HS-27A (cell line): ENCODE measurements at places on chromosomes 2 and 18.

DNA sequence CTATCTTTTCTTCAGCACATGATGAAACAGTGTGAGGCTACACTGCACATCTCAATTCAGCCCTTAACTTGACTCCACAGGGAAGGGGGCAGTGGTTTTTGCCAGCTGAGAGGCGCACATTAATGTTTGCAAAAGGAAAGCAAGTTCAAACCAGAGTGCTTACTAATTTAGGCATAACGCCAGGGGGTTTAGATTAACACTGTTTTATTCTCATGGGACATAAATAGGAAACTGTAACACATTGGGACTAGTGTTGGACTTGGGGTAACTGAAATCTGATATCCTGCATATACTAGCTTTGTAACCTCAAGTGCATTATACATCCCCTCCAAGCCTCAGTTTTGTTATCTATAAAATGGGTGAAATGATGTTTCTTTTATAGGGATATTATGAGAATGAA lies 821.2 kb upstream of the ID2 start:
- DNase-seq = no peak

- no peak for DNase-seq
These were observed 3.2 kb downstream of the UBE2E3 start for GRCh38 chr2:180983468-180984242.

GRCh38 chr2:26952374-26952773 lies 18.1 kb upstream of the MAPRE3 start:
- DNase-seq = no peak

DNA sequence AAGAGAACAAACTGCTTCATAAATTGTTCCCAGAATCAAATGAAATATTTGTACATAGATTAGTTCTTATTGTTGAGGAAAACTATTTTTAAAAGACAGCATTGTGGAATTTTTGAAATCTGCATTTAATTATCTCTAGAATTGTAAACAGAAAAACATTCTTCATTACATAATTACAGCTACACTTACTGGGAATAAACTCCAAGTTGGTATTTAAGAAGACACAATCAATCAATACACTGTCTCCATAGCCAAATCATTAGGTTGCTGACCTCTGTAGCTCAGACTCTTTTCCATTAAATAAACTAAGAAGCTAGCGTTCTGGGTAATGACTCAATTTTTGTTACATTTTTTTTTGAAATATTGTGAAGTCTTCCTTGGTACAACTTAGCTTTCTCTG lies 70.2 kb upstream of the PIEZO2 start:
- no peak for DNase-seq

GRCh38 chr2:239846789-239847676 lies 178.1 kb downstream of the NDUFA10 start:
- no peak for DNase-seq

DNA sequence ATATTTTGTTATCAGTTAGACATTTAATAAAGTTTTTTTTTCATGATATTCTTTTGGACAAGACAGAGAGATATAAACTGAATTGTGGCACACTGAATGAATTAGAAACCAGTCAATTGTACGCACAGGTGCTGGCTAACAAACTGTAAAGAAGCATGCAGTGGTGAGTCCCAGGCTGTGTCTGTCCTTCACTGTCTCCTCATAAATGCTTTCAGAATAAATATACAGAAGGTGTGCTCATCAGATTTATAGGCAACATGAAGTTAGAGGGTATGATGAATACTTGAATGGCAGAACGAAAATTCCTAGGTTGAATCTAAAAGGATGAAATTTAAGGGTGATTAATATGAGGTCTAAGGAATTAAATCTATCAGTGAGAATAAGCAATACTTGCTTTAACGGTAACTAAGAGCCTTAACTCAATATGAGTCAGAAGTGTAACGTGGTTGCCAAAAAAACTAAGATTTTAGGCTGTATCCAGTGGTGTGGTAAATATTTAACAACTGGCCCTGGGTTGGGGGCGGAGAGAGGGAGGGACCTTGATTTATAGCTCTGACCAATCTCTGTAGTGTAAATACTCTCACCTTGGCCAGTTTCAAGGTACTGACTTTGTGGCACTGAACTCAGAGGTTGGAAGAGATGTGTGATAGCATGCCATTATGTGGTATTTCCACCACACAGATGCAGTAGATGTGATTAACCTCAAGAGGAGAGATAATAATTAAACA lies 41.9 kb upstream of the AAK1 start:
- no peak for DNase-seq

DNA sequence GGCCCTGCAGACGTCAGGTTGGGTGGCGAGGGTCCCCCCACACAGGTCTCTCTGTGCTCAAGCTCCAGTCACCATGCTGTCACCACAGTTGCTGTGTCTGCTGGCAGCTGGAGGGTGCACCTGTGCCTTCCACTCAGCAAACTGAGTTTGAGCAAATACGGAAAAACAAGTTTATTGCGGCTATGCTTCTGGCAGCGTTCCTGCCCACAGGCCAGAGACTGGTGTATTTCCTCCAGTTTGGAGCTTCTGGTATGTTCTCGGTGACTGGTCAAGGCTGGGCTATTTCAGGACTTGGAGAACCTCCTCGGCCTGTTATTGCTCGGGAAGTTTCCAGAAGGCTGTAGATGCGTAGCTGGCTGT lies 132.6 kb downstream of the SEPTIN10 start:
- no peak for DNase-seq

DNA sequence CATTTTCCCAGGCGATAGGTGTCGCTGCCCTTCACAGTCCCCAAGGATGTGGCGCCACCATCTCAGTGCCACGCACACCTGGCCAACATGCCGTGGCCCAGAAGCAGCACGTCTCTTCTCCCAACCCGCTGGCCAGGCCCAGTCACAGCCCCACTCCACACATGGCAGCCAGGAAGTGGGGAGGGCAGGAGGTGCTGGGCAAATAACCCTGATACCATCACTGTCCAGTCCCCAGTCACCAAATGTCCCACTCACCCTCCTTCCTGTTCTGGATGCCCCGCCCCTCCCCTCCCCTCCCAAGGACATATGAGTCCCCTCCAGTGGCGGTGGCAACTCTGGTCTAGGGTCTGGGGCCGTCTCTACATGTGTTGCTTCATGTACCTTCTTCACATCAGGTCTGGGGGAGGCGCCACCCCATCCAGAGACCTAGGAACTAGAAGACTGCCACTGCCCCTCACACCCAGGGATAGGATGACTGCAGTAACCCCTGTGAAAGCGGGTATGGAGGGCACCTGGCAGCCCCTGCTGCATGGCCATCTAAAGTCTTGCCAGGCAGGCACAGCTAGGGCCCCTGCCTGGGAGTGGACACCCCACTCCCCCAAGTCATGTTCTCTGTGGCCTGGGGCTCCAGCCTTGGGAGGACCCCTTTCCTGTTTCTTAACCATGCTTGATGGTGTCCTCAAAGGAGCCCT lies 7.3 kb upstream of the CAPN10 start:
- no peak for DNase-seq

DNA sequence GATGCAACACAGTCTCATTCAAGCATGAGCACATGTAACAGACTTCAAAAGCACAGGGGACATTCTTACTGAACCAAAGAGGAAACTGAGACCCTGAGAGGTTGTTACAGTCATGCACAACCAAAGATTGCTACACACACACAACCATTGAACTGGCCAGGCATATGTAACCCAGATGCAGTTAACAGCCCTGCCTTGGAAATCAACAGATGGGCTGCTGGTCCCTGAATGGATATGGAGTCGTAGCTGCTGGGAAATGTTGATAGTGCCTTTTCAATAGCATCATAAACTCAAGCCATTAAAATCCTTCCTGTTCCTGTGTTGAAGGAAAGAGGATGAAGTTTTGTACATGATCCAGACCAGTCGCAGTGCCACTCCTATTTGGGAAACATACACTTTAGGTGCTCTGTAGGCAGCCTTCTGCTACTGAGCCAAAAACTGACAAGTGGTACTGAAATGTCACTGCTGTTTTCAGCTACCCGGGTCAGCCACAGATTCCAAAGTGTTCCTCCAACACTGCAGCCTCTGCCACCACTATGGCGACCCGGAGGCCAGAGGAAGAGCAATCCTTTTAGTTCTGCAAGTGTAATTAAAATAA lies 143.9 kb downstream of the CCBE1 start:
- DNase-seq = no peak

DNA sequence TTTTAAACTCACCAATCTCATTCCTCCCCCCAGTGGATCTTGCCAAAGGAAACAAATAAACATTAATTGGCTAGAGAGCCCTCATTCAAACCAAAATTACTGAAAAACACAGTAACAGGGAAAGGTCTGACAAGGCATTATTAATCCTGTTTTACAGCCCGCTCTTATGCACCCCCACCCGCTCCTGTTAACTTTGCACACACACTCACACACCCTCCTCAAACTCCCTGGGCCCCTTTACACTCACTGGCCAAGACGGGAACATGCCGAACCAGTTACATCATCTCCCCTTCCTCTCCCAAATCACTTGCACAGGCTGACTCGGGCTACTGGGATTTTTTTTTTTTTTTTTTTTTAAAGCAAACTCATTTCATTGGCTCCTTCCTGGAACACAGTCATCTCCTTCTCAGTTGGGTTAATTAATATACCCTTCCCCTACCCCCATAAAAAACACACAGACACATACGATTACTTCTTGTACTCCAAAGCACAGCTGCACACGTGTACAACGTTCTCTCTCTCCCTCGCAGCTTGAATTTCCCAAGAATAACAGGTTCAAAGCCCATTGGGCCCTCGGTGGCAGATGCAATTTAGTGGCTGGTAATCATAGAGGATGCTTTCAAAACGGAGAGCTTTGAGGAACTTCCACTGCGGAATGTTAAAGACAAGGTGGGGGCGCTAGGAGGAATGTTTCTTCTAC lies 31.8 kb downstream of the KLF7 start:
- peak; percentile 77 for DNase-seq

DNA sequence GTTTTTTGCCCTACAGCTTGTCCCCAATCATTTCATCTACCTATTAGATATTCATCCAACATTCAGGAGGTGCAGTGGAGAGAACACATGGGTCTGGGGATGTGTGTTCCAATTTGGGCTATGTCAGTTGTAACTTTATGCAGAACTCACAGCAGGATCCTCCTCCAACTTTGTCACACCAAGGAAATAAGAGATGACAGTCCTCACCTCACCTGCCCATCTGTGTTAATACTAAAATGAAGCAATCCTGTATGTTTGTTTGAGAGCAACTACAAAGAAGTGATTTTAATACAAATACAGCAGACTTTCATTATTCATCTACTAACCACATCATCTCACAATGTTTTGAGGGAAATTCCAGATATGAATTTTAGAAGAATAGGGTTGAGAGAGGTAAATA lies 126.7 kb downstream of the ARHGAP15 start:
- no peak for DNase-seq

DNA sequence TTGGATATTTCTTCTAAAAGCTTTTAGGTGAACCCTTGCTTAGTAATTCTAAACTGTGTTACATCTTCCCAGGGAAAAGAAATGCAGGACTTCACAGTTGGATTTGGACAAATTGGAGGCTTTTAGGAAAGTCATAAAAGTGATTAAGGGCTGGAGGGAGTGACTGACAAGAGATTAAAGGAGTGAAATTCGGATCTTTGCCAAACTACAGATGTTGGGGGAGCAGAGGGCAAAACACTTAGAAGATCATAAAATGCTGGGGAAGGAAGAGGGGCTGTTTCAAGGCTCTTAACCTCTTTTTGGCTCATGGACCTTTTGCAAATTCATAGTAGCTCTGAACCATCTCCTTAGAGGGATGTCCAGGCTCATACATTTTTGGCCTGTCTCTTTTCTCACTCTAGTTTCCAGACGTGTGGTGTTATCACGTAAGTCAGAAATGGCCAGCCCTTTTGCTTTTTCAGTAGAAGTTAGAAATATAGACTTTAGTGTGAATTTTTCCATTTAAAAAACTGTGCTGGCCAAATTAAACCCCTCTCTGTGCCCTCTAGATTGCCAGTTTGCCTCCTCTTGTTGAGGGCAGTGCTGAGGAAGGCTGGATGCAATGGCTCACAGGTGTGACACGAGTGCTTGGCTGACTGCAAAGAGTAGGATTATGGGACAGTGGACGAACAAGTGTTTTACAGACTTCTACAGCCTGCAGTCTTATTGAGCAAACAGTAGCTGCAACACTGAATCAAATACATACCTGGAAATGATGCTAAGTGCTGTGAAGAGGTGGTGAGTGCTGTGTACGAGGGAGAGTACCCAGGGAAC lies 109.9 kb downstream of the LYPD6B start:
- no peak for DNase-seq

- no peak for DNase-seq
These were observed 153.3 kb upstream of the ITGA6 start for GRCh38 chr2:172273910-172274571.

DNA sequence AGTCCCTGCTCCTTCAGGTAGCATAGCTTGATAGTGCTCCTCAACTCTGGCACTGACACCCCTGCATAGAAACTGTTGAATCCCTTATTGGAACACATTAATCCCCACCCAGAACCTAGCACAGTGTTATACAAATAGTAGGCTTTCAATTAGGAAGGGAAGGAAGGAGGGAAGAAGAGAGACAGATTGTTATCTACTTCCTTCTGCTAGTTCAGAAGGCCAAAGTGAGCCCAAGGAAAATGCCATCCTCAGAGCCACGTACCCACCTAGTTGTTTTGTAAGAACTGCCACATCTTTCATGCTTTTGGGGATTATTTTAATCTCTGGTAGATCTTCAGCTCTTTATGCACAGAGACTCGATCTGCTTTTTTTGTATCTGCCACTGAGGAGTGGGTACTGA lies 75.1 kb downstream of the CLHC1 start:
- no peak for DNase-seq

DNA sequence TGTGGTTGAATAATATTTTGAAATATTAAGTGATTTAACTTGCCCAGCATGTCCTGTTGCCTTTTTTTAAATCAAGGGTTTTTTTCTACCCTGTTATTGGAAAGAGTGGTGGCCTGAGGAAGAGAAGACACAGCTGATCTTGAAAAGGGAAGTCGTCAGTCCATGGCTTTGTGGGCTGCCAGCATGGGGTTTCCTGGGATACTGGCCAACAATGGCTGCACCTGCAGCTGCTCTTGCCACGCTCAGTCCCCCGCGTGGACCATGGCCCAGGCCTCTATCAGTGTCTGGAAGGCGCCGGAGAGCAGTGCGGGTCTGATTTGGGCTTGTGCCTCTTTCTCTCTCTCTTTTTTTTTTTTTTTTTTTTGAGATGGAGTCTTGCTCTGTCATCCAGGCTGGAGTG lies 99.3 kb downstream of the ASB1 start:
- no peak for DNase-seq

DNA sequence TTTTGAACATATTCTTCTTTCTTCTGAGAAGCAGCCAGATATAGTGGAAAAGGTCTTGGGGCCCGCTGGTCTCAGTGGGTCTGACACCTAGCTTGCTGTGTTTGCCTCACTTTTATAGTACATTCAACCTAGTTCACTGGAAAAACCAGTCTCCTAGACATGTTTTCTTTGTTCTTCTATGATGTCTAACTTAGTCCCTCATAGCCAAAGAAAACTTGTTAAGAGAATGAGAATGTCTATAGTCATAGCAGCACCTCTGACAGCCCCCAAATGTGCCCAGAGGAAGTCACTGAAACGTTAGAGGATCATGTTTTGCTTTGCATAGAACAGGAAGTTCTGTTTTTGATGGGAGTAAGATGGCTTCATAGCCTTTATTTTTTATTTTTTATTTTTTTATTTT lies 40.3 kb downstream of the TNFRSF11A start:
- DNase-seq = no peak
